ENCODE measurements at places on chromosomes 5 and 9.

DNA sequence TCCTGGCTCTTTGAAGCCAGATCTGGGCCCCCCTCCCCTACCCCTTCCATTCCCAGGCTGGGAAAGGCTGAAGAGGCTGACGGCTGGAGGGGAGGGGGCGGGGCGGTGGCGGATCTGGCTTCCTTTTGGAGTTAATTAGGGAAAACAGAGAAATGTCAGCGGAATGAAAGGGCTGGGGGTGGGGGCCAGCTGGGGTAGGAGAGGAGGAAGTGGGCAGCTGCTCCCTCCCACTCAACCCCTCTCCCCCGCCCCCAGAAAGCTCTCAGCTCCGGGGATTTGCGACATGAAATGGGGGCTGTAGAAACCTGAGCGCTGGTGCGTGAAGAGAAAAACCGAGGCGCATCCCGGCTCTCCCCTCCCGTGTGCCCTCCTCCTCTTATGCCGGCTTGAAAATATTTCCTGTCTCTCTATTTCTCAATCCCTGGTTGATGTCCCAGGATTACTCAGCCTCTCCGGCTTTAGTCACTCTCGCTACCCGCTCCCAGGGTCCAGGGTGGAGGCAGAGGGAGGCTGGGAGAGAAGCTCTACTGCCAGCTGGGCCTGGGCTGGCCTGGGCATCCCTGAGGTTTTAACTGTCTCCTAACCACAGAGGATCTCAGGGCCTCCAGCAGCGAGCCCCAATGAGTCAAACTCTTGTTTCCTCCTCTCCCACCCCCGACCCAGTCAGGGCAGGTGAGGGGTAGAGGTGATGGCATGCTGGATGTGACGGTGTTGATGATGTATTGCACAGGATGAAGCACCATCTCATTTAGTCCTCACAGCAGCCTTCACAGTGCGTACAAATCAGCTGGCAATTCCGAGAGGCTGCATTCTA lies 20.1 kb downstream of the PCDHGC5 start:
- DNase-seq: peak; percentile 71

- no peak for DNase-seq
These were observed 118.4 kb upstream of the KCNN2 start for GRCh38 chr5:114243281-114243971.

DNA sequence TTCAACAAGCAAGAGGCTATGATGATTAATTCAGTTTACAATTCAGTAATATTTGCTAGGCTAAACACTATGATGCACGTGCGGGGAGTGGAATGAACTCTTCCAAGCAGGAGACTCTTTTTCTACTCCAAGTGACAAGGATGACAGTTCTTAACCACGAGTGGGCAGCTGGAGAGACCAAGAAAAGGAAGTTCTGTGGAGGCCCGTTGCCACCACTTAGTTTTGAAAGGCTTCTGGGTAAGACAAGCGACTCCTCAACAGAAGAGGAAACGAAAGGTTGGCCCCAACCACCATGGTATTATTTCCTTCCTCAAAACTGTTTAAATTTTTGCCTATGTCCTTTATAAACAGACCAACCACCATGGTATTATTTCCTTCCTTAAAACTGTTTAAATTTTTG lies 2.8 kb downstream of the DCAF12 start:
- DNase-seq: no peak

DNA sequence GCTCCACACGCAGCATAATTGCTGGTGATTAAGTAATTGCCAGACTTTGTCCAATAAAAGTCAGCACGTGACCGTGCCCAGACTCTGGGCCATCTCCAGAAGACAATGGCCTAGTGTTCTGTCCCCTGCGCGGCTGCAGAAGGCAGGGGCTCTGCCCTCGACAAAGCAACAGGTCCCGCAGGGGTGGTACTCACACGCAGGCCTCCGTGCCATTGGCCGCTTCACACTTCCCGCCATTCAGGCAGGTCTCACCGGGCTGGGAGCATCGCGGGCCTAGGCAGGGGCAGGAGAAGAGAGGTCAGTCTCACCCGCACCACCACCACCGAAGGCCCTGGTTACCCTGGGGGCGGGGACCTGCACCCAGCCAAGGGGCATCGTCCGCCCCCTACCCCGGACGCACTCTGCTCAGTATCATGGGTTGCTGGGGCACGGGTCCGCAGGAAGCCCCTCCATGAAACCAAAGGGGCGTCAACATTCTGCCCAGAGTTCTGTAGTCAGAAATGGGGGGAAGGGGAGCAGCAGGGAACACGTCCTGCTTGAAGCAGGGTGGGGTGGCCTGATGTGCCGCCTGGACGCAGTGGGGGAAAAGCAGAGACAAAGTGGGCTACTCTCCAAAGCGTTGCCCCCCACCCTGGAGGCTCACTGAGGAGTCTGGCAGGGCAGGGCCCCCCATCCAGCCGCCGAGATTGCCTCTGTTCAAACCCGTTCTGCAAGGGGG lies 1.9 kb downstream of the NOTCH1 start:
- DNase-seq: peak; percentile 76

GRCh38 chr9:70205366-70206020 lies 53.3 kb upstream of the SMC5 start:
- DNase-seq: no peak

- DNase-seq: no peak
These were observed 137.2 kb downstream of the ARRDC3 start for GRCh38 chr5:91245871-91246270.

GRCh38 chr5:122118356-122118948 lies 10.9 kb upstream of the ZNF474 start:
- DNase-seq: no peak

- DNase-seq: no peak
These were observed 159.6 kb upstream of the STK32A start for GRCh38 chr5:147075187-147075586.

DNA sequence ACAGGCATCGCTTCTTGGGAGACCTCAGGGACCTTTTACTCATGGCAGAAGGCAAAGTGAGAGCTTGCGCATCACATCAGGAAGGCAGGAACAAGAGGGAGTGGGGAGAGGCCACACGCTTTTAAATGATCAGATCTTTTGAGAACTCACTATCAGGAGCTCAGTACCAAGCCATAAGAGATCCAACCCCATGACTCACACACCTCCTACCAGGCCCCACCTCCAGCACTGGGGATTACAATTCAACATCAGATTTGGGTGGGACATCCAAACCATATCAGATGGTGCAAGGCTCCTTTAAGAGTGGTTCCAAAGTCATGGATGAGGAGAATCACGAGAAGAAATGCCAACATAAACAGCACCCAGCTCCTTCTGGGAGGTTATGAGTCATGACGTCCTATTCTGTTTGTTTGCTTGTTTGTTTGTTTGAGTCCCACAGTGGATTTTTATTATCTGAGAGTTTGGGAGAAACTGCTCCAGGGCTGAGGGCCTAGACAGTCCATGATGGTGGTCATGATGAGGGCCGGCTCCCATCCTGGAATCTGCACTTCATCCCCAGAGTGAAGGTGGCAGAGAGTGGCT lies 453.5 kb downstream of the GADD45G start:
- DNase-seq: no peak

GRCh38 chr9:82168585-82168984 lies 180.0 kb downstream of the SPATA31D1 start:
- no peak for DNase-seq

- DNase-seq: no peak
These were observed 351.2 kb downstream of the RAB3C start for GRCh38 chr5:58933891-58934628.

- DNase-seq: peak; percentile 54
These were observed 79.5 kb upstream of the HTR4 start for GRCh38 chr5:148733601-148734438.

DNA sequence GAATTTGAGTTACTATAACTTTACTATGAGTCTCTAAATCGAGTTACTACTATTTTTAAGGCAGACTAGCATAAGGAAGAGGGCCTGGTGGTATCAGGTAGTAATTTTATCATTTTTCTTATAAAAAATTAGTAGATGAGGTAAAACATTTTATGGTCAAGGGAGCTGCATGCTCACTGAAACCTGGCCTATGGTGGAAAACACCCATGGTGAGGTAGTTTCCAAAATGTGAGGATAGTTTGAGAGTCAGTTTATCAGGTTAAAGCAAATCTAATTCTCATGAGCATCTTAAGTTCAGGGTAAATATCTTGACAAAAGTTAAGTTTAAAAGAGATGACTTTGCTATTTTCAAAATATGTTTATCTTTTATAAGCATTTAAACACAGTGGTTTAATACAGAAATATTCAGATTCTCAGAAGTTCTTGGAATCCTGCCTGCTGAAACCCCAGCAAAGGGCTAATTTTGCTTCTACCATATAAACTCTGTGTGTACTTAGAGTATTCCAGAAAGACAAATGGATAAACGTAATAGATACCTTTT lies 10.0 kb downstream of the DDX4 start:
- DNase-seq: no peak

- no peak for DNase-seq
These were observed 473.0 kb downstream of the NTRK2 start for GRCh38 chr9:85142496-85142911.

DNA sequence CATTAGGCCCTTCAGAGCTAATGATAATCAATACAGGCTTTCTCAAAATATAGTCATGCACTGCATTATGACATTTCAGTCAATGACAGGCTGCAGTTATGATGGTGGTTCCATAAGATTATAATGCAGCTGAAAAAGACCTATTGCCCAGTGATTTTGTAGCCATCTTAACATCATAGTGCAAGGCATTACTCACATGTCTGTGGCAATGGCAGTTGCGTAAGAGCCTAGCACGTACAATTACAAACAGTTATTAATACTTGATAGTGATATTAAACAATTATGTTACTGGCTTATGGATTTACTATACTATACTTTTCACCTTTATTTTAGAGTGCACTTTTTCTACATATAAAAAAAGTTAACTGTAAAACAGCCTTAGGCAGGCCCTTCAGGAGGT lies 214.8 kb downstream of the ISL1 start:
- DNase-seq: no peak

- DNase-seq: no peak
These were observed 10.3 kb upstream of the BRD3OS start for GRCh38 chr9:134014946-134015345.

DNA sequence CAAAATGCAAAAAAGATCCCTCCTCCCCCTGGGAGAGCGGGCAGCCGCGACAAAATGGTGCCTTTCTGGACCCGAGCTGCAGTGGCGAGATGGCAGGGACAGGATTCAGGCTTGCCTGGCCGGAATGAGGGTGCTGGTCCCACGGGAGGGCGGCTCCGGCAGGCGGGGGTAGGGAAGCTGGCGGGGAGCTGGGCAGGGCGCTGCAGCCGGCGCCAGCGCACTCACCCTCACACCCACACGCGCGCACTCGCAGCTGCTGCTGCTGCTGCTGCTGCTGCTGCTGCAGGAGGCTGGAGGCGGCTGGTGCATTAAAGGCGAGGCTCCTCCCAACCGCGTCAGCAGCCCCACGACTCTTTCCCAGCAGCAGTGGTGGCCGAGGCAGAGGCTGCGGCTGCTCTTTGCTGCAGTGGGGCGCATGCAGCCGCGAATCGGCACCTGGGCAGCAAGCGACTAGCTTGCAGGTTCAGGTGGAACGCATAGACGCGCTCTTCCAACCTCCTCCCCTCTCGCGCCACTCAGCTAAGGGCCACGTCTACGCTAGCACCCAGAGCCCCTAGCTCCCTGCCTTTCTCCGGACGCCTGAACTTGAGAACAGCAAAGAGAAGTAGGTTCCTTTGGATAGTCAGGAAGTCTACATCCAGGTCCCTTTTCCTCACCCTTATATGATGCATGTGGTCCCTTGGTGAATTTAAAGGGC lies at the start of gene PPP2R2B:
PPP2R2B (minus strand) TSS at position 282 of the 697 bp plus-strand sequence.
- peak; percentile 77 for DNase-seq

DNA sequence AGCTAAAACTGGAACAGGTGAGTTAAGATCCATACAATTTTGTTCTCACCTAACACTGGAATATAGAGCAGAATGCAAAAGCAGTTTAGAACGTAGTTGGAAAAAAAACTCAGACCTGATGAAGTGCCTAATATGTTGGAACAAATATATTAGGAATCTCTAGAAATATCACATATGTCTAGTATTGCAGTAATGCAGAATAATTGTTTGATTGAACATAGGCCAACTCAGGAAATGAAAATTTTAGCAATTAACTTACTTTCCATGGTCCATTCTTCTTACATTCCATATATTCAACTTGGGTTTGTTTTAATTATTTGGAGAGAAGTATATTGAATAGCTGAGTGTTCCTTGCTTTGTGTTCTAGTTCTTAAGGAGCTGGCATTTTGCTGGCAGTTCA lies 111.8 kb upstream of the ADAMTSL1 start:
- DNase-seq: no peak

- no peak for DNase-seq
These were observed 135.4 kb upstream of the RASEF start for GRCh38 chr9:83198371-83198770.

DNA sequence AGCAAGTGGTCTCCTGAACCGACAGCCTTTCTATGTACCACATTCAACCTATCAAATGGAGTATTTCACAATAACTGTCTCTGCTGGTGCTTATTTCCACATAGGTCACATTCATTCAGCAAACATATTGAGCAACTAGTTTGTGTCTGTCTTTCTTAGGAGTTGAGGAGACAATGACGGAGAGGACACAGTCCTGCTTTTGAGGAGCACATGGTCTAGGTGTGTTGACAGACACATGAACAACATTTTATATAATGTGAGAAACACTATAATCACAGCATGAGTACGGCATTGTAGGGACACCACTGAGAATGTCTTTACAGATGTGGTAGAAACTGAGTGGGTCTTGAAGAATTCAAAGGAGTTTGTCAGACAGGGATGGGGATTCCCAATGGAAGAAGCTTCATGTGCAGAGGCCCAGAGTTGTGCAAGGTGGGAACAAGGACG lies 28.5 kb downstream of the NFIL3 start:
- no peak for DNase-seq

- no peak for DNase-seq
These were observed 14.4 kb downstream of the EXOC3 start for GRCh38 chr5:457195-457961.

- DNase-seq: no peak
These were observed 420.5 kb downstream of the EBF1 start for GRCh38 chr5:158679221-158679641.

- DNase-seq: no peak
These were observed 5.6 kb upstream of the RNF44 start for GRCh38 chr5:176542596-176543427.

- DNase-seq: no peak
These were observed 40.0 kb downstream of the ADAMTS19 start for GRCh38 chr5:129500101-129500500.

DNA sequence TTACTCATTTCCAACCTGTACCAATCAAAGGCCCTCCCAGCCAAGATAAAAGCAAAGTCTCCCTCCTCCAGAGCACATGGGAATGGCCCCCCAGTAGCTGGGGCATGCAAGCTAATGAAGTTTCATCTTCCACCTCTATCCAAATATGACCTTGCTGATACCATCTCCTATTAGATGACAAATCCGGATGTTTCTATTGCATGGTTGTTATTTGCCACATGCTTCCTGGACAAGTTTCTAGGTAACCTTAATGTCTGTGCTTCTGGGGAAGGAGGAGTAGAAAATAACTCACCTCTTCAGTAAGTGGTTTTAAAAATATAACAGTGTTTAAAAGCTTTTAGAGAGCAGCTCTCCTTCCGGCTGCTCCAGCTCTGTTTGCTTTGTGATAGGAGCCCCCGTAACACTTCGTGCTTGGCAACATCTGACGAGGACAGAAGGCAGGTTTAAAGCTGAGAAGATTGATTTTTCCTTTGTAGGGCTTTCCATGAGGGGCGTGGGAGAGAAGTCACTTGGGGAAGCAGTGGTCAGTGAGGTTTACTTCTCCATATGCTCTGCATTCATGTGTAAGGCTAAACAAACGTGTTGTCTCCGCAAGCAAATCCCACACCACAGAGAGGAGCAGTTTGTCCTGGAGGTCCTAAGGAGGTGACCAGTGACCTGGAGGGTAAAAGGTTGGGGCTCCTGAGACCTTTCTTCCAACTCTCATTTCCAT lies 40.3 kb upstream of the GLRX start:
- no peak for DNase-seq

- no peak for DNase-seq
These were observed 6.9 kb downstream of the SHC3 start for GRCh38 chr9:89171693-89172092.

Data from anterior cingulate cortex (tissue), 58 donors.